ENCODE measurements at places on chromosomes 6 and 20.

GRCh38 chr6:148746363-148747144 is at the start of gene UST:
TSS of gene UST (plus strand) at chr6:148747030. CDS start at chr6:148747431, 401 bp downstream.
- peak; percentile 31 for DNase-seq

- DNase-seq, result no peak
Measured at GRCh38 chr6:85826997-85827396, 184.3 kb upstream of the SYNCRIP start.

DNA sequence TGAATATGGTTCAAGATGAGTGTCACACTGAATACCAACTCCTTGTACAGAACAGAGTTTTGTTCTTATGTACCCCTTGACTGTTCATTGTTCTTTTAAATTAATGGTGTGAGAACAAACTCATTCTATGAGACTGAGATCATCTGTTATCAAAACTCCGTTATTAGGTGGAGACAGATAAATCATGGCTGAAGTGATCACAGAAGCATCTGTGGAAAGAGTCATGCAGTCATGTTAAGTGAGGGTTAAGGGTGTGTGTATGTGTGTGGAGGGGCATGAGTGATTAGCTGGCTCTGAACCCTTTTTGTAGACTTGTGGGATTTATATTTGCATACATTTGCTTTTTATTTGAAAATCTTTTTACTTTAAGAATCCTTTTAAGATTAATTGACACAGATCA is 24.7 kb downstream of the ADGRG6 start:
- DNase-seq, result no peak

GRCh38 chr20:63119963-63120807 is 95.7 kb downstream of the YTHDF1 start:
- no peak for DNase-seq

DNA sequence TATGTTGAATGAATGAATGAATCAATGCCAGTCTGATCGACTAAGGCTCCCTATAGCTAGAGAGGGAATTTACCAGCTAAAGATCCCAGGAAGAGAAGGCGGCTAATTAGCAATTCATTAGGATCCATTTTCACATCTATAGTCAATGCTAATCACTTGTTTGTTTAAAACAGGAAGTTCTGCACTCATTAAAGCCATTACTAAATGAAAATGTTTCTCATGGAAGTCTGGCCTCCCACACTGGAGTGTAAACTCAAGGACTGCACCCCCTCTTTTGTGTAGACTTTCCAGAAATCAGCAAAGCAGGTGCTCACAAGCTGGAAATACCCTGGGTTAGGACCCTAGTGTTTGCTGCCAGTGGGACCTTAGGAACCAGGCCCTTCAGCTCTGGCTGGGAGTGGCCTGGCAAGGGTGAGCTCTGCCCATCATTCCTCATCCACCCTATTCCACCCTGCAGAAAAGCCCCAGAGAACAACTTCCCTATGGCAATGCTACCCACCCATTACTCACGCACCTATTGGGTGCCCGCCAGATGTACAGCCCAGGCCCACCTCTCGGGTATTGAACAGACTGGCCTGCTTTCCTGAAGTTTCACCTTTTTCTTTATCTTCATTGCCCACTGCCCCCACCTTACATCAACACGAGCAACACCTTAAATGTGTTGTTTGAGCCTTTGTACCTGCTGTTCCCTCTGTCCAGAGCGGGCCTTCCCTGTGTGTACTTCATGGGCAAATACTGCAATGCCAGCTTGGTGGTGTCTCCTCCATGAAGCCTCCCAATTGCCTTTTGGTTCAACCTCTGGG is 60.8 kb downstream of the TTI1 start:
- DNase-seq, result no peak

DNA sequence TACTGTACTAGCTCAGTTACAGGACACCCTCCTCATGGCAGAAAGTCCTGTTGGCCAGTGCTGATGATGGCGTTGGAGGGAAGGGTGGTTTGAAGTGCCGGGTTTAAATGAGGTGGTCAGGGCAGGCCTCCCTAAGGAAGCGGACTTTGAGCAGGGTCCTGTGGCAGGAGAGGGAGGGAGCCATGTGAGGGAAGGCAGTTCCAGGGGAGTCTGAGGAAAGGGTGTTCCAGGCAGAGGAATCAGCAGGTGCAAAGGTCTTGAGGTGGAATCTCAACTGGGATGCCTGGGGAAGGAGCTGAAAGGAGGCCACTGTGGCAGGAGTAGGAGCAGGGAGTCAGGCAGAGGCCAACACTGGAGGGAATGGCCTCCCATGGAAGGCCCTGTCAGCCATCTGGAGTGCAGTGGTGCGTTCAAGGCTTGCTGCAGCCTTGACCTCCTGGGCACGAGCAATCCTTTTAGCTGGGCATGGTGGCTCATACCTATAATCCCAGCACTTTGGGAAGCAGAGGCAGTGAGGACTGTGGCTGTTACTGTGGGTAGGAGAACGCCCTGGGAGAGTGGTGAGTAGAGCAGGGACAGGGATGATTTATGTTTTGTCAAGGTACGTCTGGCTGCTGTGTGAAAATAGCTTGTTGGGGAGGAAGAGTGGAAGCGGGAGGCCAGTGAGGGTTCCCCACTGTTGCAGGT is 26.2 kb downstream of the VSTM2L start:
- no peak for DNase-seq

DNA sequence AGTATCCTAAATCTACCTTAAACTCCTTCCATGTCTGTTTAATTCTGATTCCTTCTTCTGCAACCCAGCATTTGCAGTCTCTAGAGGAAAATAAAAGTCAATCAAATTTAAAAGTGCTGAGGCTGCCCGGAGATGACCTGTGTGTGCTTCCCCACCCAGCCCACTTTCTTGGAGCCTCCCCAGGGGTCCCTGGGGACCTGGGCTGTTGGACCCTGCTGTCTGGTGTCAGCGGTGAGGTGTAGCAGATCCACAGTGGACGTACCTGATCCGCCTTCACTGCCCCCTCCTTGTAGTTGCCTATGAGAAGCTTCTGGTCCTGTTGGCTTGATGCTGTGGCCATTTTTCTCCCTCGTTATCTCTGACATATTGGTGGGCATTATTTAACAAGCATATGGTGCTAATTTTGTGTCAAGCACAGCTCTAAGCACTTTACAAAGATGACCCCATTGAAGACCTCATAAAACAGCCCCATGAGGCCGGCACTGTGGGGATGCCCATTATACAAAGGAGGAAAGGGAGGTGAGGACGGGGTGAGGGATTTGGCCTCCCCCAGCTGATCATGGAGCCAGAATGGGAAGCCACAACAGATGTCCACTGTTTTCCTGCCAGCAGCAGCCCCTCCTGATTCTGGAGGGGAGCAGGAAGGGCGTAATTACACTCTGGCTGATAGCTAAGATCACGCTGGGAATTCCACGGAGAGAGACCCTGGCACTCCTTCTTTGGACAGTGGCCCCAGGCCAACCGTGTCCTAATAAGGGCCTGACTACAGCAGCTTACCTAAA is 628.2 kb downstream of the CDH26 start:
- DNase-seq, result no peak

DNA sequence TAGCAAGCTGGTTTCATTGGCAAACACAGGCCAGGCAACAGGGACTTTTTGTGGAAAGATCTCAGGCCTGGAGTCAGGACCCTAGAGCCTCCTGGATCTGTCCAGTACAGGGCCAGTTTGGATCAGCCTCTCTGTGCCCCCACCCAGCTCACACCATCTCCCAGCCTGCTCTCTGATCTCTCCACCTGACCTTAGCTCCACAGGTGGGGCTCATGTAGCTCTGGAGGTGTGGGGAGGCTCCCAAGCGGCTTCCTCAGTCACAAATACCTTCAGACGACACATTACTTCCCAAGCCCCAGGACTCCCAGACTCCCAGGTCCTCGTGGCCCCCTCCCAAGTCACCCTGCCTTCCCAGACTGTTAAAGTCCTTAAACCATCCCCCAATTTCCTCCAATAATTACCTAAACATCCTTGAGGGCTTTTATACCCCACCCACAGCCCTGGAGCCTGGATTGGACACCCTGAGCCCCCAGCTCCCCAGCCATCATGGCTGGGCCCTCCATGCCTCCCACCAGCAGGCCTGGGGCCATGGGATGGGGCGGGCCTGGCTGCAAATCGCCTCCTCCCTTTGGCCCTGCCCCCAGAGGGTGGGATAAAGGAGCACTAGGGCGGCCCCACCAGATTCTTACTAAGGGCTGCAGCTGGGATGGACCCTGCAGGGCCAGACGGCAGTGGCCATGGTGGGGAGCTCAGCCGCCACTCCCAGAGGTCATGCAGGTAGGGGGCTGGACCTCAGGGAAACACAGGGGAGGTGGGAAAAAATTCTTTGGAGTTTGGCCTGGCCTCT is 15.9 kb upstream of the FANCE start:
- no peak for DNase-seq

DNA sequence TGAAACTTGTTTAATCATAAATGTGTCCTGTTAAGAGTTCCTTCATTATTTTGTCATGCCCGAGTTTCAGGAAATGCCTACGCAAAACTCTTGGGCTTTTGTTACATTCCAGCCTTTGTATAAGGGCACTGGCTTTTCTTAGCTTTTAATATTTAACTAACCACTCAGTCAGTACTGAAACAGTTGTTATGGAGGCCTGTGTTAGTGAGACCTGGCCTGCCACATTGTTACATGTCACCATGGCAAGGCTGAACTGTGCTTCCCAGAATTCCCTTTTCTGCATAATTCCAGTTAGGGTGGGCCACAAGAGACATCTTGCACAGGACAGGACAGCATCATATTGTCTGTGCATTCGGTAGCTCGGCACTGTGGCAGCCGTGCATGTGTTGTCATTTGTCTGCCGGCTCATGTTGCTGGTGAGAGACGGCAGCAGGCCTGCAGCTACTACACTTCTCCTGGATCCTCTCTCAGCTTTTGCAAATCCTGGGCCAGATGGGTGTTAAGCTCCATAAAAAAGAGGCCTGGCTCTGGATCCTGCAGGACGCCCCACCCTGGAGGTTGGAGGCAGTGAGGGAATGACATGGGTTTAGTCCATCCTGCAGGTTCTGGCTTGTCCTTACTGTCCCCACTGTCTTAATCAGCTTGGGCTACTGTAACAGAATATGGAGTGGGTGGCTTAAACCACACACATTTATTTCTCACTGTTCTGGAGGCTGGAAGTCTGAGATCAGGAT is 128.8 kb upstream of the DTNBP1 start:
- no peak for DNase-seq

GRCh38 chr20:50415516-50416268 is 94.5 kb upstream of the PTPN1 start:
- DNase-seq, result no peak

DNA sequence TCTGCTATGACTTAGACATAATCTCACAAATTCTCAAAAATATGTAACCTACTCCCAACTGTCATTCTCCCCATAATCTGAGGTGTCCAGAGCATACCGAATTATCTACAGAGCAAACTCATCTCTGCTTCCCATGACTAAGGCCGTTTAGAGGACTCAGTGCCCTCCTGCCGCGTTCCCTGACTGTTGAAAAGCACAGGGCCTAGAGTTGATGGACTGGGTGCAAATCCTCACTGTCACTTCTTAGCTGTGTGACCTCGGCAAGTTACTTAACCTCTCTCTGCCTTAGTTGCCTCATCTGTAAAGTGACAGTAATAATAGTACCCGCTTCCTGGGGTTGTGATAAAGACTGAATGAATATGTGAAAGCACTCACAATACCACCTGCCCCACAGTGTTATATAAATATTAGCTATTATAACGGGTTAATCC is 4.7 kb upstream of the TUBB2A start:
- no peak for DNase-seq

DNA sequence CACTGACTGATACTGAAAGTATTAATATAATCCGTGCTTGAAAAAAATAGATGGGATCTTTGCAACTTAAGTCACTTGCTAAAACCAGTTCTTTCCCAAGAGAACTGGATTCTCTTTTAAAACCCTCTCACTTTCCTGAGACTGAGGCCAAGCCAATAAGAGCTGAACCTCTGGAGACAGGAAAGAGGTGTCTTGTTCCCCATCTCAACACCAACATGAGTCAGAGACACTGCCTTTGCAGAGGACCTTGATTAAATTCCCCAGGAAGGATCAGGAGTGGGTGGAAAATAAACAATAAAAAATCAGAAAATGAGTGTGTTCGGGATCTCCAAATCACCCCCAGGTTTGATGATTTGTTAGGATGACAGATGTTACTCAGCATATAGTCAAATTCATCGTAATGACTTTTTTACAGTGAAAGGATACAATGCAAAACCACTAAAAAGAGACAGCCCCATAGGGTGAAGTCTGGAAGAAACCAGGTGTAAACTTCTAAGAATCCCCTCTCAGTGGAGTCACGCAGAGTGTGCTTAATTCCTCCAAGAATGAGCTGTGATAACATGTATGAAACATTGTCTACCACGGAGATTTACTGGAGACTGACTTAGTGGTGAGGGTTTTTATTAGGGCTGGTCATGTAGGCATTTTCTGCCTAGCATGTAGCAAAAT is 122.8 kb upstream of the BEND3 start:
- no peak for DNase-seq

- DNase-seq, result no peak
Measured at GRCh38 chr6:50116797-50117542, 67.2 kb upstream of the DEFB112 start.

DNA sequence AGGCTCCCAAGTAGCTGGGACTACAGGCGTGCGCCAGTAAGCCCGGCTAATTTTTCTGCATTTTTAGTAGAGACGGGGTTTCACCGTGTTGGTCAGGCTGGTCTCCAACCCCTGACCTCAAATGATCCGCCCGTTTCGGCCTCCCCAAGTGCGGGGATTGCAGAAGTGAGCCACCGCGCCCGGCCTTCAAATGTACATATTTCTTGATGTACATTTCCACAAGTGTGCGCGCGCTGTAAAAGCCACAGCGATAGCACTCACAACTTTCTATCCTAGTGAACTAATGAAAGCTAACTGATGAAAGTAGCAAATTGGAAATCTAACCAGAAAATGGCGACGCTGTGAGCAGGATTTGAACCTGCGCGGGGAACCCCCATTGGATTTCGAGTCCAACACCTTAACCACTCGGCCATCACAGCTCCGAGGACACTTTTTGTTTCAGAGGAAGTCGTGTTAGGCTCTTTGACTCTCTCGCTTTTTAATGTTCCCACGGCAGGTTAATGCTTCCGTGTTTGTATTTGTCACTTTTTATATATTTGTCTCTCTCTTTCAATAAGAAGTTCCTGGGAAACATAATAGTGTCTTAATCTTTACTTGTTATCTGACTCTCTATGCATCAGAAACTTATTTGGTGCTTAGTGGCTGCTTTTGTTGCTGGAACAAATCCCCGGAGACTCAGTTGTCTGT is 199.4 kb upstream of the ZNF184 start:
- DNase-seq, result no peak

DNA sequence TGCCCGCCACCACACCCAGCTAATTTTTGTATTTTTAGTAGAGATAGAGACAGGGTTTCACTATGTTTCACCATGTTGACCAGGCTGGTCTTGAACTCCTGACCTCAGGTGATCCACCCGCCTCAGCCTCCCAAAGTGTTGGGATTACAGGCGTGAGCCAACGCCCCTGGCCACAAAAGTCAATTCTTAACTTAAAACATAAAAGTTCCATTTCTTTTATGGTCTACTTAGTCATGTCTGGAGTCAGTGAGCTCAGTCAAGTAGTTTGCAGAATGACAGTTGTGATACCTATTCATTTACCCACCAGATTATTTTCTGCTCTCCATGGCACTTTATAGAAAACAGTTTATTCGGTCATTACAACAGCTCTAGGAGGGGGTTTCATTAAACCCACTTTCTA is 103.1 kb upstream of the ESR1 start:
- no peak for DNase-seq

Data from activated T-helper 1 cell treated with anti-CD3 and anti-CD28 coated beads, Interleukin-2, amount 50 U/mL, for 16 hours (primary cell).